ENCODE measurements at places on chromosomes 6 and 20.

GRCh38 chr6:3850451-3851203 lies 1.5 kb downstream of the FAM50B start:
- no peak for DNase-seq

DNA sequence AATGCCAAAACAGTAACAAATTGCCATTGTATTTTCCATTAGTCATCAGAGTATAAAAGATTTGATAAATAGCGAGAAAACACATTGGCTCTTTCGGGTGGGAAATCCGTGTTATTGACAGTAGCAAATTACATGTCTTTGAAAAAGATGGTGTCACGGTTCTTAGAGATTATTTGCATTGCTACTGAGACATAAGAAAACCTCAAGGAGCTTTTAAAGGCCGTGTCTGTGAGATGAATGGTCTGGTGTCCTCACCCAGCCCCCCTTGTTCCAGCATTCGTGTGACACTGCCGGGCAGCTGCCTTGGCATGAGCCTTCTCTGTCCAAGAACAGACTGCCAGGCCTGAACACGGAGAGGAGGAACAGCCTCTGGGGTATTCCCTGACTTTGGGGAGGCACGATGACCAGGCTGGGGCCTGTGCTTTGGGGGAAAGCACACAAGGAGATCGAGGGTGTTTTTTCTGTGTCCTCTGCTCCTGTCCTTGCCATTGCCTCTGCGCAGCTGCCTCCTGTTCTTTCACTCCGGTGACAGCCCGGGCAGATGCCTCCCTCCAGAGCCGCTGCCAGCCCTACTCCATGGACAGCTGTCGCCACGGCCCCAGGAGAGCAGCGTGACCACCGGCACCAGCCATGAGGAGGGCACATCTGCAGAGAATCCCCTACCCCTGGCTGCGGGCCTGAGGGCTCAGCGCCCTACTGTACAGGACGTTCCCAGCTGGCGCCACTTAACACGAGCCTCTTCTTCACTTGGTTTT lies 167.7 kb upstream of the CDYL start:
- DNase-seq, result peak; percentile 51

DNA sequence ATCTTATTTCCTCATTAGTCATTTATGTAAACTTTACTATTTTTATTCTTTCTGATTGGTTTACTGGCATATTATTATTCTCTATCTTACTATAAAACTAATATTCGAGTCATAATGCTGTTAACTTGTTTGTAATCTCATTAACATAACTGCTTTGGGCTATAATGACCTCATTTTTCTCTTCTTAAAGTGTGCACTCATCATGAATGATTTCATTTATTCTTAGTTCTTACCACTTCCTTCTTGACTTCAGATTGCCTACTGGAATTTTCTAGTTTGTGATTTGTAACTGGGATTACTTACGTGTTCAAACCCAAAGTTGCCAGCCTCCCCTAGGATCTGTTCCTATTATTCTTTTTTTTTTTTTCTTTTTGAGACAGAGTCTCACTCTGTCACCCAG lies 91.8 kb upstream of the TNFAIP3 start:
- no peak for DNase-seq

DNA sequence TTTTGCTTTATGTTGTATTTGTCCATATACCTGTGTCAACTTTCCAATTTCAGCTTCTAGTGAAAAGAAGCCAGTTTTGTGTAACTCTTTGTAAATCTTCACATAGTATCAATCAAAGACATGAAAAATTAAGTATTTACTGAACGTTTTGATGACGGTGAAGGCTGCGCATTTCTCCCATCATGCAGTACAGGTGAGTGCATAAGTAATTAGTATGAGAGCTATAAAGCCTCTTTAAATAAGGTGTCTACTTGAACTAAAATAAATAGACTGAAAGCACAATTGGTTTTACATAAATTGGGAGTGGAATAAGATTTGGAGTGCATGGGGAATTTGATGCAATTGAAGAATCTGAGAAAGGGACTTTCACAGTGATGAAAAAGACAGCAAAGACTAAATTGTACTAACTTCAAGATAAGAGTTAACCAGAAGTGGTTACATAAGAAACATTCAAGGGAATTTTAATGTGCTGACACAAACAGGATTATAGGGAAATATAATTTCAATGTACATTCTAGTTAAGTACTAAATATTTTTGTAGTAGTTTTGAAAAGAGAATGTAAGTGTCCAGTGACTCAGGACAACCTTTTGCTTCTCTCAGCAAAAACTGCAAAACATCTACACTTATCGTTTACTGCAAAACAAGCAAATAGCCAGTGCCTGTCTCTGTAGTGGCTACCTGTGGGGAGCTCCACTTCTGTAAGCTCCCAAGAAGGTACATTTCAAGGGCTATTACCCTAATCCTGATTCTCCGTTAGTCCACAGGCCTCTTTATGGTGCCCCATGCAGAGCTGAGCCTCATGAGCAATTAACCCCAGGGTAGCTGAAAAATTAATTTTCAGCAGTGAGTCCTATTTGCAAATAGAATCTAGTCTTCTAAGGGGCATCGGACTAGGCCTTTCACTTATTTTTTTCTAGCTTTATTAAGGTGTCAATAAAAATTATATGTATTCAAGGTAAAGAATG lies 13.0 kb downstream of the TENT5A start:
- DNase-seq, result no peak

DNA sequence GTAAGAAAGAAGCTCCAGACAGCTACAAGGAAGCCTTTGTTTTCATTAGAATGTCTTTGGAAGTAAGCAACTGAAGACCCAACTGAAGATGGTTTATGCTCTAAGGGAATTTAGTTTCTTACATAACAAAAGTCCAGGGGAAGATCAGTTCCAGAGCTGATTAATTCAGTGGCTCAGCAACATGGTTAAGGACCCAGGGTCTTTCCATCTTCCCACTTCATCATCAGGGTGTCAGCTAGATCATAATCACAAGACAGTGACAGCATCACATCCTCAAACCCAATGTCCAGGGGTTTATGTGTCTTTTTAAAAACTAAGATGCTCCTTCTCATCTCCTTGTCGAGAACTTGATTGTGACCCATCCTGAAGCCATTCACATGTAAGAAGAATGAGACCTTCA lies 119.7 kb upstream of the PRDM1 start:
- no peak for DNase-seq

DNA sequence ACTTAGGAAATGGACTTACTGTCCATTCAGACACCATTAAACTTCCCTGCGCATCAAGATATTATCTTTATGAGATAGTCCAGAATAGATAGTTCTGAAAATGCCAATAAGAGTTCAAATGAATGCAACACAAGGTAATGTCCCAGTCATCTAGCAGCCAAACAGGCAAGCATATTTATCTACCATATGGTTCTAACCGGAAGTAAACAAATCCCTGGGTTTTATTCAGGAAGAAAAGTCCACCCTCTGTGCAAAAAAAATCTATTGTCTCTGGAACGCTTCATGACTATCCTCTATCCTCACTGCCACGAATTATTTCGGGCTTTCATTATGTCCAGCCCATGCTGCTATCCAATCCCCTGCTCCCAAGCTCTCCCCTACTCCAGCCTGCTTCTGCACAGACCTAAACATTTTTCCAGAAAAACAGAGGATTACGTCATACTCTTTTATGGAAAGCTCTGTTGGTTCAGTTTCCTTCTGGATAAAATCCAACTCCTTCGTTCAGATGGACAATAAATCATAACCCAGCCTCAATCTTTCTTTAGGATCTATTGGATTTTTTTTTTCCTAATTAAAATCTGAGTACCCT lies 11.4 kb downstream of the PPIL6 start:
- no peak for DNase-seq

DNA sequence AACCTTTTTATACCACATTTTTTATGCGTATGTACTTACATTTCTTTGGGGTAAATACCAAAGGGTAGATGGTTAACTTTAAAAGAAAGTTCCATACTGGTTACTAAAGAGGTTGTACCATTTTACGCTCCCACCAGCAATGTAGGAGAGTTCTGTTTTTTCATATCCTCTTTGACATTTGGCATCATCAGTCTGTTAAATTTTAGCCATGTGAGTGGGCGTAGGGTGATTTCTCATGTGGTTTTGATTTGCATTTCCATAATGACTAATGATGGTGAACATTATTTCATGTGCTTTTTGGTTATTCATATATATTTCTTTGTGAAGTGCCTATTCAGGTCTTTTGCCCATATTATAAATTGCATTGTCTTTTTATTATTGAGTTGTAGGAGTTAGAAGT lies 194.2 kb downstream of the PRL start:
- DNase-seq, result no peak

DNA sequence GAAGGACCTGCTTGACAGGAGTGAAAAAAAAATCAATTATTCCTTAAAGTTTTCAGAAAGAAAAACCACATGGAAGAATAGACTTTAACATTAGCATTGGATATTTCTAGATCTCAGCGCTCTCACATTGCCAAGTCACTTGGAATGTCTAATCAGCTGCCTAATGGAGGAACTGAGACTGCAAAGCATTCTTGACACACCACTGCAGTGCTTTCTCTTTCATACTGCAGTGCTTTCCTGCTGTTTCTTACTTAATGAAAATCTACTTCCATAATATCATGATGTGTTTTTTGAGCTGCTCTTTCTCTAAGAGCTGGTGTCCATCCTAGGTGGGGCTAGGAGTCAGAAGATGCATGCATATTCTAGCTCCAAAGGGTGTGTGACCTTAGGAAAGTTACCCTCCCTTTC lies 20.4 kb upstream of the MCM3 start:
- peak; percentile 47 for DNase-seq

DNA sequence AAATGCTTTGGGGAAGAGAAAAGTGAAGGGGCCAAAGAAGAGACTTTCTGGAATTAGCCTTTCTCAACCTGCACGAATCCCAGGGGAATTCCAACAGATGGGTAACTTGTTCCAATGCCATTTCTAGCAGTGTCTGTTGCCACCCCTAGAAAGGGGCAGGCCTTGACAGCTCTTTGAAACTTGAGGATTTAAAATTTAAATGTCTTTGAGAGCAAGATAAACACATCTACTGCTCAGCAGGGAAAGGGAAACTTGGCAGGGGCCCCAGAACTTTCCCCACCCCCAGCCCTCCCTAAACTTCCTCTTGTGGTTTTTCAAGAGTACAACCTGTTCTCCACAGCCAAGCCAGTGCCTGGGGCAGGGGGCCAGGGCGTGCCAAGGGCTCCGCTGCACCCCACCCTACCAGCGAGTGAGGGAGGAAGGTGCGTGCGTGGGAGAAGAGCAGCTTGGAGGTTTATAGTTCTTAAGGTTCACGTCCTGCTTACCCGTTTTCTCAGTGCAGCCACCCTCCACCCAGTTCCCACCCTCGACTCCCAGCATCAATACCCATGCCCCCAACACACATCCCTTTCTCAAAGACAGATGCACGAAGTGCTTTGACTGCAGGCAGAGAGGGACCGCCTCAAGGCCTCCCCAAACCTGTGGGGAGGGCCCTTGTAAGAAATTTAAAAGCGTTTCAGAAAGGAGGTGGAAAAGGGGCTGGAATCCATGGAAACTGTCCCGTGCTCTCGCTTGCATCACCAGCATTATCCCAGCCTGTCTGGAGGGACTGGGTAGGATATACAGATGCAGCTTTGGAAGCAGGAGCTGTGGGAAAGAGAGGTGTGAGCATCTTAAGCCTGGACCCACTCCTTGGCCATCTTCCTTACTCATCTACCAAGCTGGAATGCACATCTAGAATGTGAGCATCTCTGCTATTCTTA lies 4.5 kb upstream of the TAF8 start:
- peak; percentile 72 for DNase-seq

DNA sequence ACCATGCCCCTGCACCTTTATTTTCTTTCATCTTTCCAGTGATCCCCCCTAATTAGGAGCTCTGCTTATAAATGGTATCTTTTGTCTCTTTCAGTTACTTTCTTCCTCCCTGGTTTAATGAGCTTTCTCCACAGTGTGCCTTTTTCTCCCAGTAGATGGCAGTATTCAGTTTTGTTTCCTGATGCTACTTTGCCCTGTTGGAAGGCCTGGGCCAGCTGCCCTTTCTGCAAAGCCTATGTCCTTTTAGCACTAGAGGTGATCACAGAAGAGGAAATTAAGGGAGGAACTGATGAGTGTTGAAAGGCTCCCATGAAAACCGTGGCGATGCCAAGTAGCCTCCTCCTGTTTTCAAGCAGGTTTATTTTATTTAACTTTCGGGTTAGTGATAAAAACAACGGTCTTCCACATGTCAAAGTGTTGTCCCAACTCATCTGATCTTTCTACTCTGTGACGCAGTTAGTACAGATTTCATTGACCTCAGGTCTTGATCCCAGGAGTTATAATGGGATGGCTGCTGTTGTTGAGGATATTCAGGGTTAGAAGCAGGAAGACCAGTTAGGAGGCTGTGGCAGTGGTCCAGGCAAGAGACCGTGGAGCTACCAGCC lies 184.2 kb upstream of the BMP2 start:
- DNase-seq, result peak; percentile 72

DNA sequence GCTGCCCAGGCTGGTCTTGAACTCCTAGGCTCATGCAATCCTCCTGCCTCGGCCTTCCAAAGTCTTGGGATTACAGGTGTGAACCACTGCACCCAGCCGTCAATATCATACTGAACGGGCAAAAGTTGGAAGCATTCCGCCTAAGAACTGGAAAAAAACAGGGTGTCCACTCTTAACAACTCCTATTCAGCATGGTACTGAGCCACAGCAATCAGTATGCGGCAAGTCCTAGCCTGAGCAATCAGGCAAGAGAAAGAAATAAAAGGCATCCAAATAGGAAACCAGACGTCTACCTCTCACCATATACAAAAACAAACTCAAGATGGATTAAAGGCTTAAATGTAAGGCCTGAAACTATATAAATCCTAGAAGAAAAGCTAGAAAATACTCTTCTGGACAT lies 83.1 kb downstream of the FKBP5 start:
- DNase-seq, result no peak

GRCh38 chr6:166045173-166045859 lies 122.3 kb downstream of the TBXT start:
- DNase-seq, result no peak

DNA sequence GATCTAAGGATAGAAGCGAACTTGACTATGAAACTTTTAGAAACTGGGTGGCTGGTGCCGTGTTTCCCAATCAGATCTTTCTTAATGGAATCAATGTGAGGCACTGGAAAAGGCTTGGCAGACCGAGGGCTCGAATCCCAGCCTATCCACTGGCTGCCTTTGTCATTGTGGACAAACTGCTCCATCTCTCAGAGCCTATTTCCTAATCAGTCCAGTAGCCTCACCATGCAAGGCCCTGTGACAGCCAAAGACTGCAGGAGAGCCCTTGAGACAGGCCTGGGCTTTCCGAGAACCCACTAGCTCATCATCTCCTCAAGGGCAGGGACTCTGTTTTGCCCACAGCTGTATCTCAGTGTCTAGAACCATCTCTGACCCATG lies 43.4 kb downstream of the SPDEF start:
- DNase-seq, result no peak
